T-cell (primary cell): ENCODE measurements at places on chromosomes 7 and 10. TPM values are rescaled to one million over a fixed set of nuclear protein-coding genes. Genes with fewer than 3 reads are reported as not detected.

The TEX36 gene
- total RNA-seq = not detected

DNA sequence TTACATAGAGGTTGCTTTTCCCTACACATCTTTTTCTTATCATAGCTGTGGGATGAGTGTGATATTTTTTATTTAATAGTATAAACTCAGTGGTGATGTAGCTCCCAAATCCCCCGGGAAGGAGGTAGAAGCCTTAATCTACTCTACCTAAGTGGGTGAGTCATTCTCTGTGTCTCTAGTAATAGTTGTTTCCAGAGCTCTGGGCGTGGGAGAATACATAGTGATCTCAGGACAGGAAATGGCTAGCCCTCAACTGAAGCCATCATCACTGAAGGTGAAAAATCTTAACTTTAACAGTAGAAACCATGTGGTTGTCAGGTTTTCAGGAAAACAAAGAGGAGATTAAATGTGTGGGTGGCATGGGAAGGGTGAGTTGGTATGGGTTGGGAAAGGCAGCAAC, 278.4 kb downstream of the ANKRD30A start:
- DNase-seq = no peak

- no peak for DNase-seq
These were observed 54.6 kb downstream of the VSTM2A start for GRCh38 chr7:54596747-54597146.

The LBX1 gene
- total RNA-seq = not detected

DNA sequence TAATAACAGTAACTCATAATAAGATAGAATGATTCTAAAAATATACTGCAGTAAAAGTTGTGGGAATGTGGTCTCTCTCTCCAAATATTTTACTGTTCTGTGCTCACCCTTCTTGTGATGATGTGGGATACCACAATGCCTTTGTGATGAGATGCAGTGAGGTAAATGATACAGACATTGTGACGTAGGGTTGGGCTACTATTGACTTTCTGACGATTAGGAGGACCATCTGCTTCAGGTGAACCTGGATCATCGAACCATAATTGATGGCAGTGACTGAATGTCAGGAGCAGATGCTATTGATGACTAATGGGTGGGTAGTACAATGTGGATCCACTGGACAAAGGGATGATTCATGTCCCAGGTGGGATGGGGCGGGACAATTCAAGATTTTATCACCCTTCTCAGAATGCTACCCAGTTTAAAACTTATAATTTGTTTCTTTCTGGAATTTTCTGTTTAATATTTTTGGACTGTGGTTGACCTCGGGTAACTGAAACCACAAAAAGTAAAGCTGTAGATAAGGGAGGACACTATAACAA, 73.9 kb upstream of the ARMC3 start:
- no peak for DNase-seq

The TMEM273 gene
- total RNA-seq = 22.9 TPM

The PKD1L1 gene
- total RNA-seq = 0.36 TPM

The SLC16A9 gene
- 0.44 TPM for total RNA-seq

GRCh38 chr10:132249226-132249724, 58.5 kb downstream of the STK32C start:
- no peak for DNase-seq

DNA sequence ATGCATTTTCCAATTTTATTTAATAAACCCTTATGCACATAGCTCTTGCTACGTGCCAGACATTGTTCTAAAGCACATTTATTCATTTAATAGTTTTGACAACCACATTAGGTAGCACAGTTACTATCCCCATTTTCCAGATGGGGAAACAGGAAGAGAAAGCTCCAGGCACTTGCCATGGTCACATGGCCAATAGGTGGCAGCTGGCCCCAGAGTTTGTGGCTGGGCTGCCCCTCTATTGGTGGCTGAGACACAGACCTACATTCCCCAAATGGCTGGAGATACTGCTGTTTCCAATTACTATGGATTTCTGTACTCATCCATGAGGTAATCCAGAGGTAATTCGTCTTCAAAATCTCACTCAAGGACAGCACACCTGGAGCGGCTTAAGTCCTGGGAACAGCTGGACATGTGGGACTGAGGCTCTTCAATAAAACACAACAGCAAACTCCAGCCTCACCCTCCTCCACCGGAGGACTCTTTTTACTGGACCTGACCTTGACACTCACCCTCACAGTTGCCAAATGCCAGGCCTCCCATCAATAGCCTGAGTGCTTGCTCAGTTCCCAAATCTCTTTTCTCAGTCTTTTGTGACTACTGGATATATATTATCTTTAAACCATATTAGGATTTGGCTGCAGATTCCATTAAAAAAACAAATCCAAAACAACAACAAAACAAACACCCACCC, 106.1 kb downstream of the CLEC2L start:
- no peak for DNase-seq

GRCh38 chr7:111265394-111265793, 174.5 kb downstream of the LRRN3 start:
- no peak for DNase-seq

- no peak for DNase-seq
These were observed 64.0 kb upstream of the CACUL1 start for GRCh38 chr10:118818621-118819221.

The ASIC3 gene
- 9.8 TPM for total RNA-seq

- DNase-seq = no peak
These were observed 50.6 kb downstream of the KIAA1217 start for GRCh38 chr10:24259365-24260130.

The DNAJB9 gene
- total RNA-seq = 44.0 TPM
